ENCODE measurements at places on chromosomes 13 and 19.
A peak's percentile ranks its signal among the peaks of the same experiment; 100 is the strongest.

- no peak for DNase-seq
These were observed 2.1 kb downstream of the NDUFS7 start for GRCh38 chr19:1385816-1386215.

GRCh38 chr13:99435998-99436397 is 65.3 kb upstream of the TM9SF2 start:
- DNase-seq, result no peak

DNA sequence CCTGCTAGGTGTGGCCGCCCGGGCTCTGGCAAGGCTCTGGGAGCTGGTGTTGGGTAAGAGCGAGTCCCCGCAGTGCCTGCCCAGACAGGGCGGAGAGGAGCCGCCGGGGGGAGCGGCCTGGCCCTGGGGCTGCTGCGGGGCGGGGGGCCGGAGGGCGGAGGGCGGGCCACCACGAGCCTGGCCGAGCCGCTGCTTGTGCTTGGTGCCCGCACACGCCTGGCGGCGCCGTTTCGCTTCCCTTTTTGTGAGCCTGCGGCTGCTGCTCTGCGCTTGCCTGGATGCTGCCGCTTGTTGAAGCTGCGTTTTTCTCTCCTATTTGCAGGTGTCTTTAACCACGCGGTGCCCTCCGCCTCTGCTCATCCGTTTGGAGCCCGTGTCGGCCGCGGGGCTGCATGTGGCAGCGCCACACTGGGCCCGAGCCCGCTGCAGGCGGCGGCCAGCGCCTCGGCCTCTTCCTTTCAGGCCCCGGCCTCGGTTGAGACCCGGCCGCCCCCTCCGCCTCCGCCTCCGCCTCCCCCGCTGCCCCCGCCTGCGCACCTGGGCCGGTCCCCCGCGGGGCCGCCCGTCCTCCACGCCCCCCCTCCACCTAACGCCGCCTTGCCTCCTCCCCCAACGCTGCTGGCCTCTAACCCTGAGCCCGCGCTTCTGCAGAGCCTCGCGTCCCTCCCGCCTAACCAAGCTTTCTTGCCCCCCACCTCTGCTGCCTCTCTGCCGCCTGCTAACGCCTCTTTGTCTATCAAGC is 8.5 kb downstream of the PLEKHJ1 start:
- no peak for DNase-seq

DNA sequence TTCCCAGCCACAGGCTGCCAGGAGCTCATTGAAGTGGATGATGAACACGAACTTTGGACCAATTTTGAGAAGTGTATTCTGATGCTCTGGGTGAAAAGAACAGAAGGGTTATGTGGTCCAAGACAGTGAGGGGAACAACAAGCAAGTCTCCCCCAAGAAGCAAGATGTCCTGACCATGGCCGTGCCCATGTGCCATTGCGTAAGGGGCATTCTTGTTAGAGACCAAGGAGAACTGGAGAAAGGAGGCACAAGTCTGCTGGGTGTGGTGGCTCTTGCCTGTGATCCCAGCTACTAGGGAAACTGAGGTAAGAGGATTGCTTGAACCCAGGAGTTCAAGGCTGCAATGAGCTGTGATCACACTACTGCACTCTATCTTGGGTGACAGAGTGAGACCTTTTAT is 27.0 kb upstream of the UBAC2 start:
- DNase-seq, result no peak

DNA sequence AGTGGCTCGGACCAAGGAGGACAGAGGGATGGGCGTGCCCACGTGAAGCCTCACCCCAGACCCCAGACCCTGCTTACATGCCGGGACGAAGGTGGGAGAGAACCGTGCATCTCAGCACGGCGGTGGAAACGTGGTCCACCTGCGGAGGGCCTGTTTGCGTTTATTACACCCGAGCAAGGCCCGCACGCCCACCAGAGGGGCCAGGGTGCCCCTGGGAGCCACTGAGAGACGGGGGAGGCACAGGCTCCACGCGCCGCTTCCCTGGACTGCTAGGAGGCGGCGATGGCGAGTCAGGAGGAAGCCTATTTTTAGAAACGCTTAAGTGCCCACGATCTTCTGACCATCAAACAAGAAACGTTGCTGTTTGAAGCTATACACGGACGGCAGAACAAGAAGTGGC is 80.7 kb downstream of the ATP11A start:
- no peak for DNase-seq

- DNase-seq, result no peak
These were observed 74.6 kb upstream of the NPAS1 start for GRCh38 chr19:46944918-46945628.

- peak; percentile 33 for DNase-seq
These were observed 576 bp downstream of the APBA3 start for GRCh38 chr19:3760871-3761361.

DNA sequence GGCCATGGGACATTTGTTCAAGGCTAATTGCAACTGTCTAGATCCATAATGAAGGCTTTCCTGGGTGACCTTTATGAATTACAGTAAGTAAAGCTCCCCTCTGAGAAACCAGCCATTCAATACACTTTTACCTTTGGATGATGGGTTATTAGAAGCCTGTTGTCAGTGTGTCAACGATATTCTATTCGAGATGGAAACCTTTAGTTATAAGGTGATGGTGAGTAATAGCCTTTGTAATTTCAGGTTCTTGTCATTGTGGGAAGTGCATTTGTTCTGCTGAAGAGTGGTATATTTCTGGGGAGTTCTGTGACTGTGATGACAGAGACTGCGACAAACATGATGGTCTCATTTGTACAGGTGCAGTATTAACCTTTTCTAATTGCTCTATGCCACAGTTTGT is 261.7 kb downstream of the ITGBL1 start:
- DNase-seq, result no peak

DNA sequence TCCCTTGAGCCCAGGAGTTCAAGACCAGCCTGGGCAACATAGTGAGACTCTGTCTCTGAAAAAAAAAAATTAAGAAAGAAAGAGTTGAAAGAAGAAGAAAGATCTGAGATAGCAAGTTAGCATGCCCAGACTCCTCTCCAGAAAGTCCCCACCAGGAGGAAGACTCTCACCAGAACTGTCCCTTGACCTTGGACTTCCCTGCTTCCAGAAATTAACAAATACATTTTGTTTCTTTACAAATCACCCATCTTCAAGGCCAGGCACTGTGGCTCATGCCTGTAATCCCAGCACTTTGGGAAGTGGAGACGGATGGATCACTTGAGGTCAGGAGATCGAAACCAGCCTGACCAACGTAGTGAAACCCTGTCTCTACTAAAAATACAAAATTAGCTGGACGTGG is 44.3 kb upstream of the KLF2 start:
- no peak for DNase-seq

- DNase-seq, result no peak
These were observed 873.0 kb downstream of the OLFM4 start for GRCh38 chr13:53901593-53901992.

- no peak for DNase-seq
These were observed 754 bp upstream of the SIX5 start for GRCh38 chr19:45769821-45770191.

DNA sequence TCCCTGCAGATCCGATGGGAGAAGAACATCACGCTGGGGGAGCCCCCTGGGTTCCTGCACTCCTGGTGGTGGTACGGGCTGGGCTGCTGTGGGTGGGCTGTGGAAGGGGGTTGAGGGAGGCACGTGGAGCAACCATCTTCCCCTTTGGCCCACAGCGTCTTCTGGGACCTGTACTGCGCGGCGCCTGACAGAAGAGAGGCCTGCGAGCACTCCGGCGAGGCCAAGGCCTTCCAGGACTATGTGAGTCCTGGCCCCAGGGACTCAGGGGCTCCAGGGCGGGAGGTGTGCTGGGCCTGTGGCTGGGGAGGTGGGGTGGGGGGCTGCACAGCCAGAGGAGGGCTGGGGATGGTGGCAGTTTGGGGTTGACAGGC is 8.5 kb downstream of the SSBP4 start:
- no peak for DNase-seq

GRCh38 chr19:19613506-19613905 is 5.0 kb downstream of the PBX4 start:
- no peak for DNase-seq

- no peak for DNase-seq
These were observed 99.5 kb downstream of the ZNF675 start for GRCh38 chr19:23587546-23587945.

- DNase-seq, result no peak
These were observed 555.9 kb downstream of the DIAPH3 start for GRCh38 chr13:59607780-59608233.

DNA sequence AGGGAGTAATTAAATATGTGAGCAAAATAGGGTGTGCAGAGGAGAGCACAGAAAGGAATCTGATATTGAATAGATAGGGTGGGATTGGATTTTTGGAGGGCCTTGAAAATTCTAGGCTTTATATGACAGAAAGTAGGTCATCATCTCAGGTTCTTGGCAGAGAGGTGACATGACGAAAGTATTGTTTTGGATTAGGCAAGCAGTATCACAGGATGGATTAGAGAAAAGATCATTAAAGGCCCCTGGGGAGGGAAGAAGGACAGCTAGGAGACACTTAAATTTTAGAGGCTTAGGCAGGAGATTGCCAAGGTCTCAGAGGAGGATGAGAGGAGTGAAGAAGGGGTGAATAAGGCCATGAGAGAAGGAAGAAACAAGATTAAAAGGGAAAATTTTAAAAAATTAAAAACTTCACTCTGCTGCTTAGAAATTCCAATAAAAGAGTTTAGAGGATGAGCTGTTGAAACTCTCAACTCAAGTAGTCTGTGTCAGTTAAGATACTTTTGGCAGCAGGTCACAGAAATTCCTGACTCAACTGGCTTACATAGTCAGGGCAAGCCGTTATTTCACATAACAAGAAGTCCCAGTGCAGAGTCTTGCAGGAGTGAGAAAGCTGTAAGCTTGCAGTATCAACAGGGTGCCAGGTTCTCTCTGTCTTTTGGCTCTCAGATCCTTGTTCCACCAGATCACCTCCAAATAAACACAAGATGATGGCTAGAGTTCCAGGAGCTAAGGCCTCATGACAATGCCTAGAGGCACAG is 8.8 kb downstream of the GPC6 start:
- DNase-seq, result no peak

- DNase-seq, result no peak
These were observed 16.3 kb downstream of the CILP2 start for GRCh38 chr19:19554074-19555023.

DNA sequence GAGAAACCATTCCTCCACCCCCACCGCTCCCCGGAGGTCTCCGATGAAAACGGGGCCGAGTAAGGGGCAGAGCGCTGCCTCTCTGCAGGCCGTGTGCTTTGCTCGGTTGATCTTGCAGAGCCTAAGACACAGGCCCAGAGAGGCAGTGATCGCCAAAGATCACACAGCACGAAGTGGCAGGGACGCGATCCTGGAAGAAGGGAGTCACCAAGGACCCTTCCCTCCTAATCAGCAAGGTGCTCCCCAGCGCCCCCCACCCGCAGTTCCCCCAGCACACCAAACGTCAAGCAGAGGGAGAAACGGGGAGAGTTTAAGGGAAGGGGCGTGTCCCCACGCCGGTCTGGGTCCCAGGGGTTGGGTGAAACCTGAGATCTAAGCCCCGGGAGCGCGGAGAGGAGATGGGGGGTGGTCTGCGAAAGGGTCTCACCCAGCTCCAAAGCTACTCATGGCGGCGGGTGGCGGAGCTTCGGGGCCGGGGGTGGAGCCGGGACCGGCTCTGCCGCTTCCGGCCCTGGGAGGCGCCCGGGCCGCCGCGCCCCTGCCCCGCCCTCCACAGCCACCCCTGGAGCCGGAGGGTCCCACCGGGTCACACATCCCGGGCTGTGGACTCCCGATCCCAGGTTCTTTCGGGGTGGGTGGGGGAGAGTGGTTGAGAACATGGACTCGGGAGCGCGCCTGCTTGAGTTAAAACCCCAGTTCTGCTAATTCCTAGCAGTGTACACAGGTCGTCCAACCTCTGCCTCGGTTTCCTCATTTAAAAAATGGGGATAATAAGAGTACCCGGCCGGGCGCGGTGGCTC is at the start of gene EML2:
Gene EML2, minus strand, starts transcription at position 468 of the 800 bp plus-strand sequence. Its CDS starts 21 bp downstream, at position 447.
- peak; percentile 73 for DNase-seq

- no peak for DNase-seq
These were observed 3.8 kb upstream of the RAB20 start for GRCh38 chr13:110565296-110565695.

DNA sequence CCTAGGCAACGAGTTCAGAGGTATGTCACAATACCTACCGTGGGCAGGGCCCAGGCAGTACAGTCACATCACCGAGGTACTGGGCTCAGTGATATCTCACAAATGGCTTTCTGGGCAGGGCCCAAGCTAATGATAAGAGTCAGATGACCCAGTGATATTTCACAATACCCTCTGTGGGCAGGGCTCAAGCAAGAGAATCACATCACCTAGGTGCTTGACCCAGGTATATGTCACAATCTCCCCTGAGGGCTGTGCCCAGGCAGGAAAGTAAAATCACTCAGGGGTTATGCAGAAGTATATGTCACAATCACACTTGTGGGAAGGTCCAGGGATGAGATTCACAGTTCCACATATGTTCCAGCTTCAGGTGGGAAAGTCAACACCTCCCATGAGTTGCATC is 45.3 kb downstream of the ZNF729 start:
- no peak for DNase-seq

DNA sequence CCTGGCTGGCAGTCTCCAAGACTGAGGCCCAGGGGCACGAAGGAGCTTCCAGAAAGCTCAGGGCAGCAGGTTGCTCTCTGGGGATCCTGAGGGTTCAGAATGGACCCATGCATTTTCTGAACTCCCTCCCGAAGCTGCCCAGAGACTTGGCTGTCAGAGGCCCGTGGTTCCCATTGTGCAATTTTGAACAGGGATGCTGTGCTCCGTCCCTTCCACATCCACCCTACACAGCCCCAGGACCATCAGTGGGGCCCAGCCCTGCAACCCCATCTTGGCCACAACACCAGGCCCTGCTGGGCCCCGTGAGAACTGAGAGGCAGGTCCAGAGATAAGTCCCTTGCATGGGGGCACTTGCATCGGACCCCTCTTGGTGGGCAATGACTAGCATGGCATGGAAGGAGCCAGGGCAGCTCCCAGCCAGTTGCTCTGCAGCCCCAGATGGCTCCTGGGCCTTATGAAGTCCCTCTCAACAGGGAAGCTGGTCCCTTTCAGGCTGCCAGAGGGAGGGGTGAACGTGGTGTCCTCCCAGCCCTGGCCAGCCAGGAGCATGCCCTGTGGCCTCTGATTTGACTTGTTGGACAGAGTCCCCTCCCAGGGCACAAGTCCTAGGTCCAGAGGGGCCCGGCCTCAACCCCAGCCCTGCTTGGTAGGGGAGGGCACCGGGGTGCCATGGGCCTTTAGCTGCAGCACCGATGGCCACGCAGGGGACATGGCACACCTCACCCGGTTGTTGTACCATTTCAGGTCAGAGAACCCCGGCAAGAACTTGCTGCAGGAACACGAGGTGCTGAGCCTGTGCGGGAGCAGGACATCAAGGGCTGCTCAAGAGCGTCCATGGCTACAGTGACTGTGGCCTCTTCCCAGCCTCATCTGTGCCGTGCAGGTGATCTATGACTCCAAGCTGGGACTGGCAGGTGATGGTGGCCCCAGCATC is 17.3 kb upstream of the ZNF14 start:
- no peak for DNase-seq

GRCh38 chr13:106523576-106523975 is 11.9 kb downstream of the EFNB2 start:
- no peak for DNase-seq

DNA sequence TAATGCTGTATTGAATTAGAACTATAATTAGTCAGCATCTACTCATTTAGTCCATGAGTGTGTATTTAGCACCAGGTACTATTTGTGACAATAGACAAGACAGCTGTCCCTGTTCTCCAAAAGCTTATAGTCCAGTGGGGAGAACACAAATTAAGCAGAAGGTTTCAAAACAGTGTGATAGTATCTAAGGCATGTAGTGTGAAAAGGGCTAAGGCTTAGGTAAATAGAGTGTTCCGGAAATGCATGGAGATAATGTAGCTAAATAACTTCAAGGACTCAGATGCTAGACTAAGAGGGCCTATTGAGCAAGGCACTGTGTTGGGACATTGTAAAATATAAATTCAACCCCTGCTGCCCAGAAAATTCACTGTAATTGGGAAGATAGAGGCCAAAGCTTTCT is 144.1 kb upstream of the MIR17HG start:
- no peak for DNase-seq

- no peak for DNase-seq
These were observed 18.3 kb downstream of the ATP4B start for GRCh38 chr13:113639616-113640262.
